ENCODE measurements at places on chromosomes 5 and 9.

- no peak for DNase-seq
Measured at GRCh38 chr9:26129217-26129616, 451.0 kb upstream of the TUSC1 start.

- DNase-seq: no peak
Measured at GRCh38 chr5:171992813-171993212, 13.6 kb downstream of the FBXW11 start.

GRCh38 chr9:121946465-121946864 is 146.6 kb downstream of the TTLL11 start:
- DNase-seq: no peak

DNA sequence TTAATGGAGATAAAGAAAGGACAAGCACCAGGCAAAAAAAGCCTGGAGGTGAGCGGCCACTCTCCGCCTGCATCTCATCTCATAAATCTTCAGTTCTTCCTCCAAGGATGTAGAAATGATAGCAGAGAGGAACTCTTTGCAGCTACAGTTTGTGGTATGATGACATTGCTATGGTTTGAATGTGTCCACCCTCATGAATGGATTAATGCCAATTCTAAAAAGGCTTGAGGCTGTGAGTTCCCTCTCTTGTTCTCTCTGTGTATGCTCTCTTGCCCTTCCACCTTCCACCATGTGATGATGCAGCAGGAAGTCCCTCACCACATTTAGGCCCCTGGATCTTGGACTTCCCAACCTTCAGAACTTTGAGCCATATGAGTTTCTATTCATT is 126.4 kb downstream of the SPOCK1 start:
- no peak for DNase-seq

- DNase-seq: no peak
Measured at GRCh38 chr5:75202935-75203334, 33.7 kb downstream of the ANKRD31 start.

DNA sequence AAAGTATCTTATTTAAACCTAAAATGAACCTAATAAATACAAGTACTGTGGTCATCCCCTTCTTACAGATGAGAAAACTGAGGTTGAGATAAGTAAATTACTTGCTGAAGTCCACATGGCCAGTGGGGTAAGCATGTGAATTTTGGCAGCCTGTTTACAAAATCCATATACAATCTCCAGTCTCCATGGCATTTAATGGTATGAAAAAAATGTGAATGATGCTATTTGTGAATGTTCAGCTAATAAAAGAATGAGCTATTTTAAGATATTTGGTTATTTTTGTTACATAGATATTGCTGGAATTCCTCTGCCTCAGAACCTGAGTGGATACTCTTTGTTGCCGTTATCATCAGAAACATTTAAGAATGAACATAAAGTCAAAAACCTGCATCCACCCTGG is 19.3 kb upstream of the GPR150 start:
- no peak for DNase-seq

GRCh38 chr5:35066260-35066795 is 18.6 kb upstream of the AGXT2 start:
- no peak for DNase-seq

- DNase-seq: no peak
Measured at GRCh38 chr5:120124961-120125360, 339.1 kb upstream of the PRR16 start.

DNA sequence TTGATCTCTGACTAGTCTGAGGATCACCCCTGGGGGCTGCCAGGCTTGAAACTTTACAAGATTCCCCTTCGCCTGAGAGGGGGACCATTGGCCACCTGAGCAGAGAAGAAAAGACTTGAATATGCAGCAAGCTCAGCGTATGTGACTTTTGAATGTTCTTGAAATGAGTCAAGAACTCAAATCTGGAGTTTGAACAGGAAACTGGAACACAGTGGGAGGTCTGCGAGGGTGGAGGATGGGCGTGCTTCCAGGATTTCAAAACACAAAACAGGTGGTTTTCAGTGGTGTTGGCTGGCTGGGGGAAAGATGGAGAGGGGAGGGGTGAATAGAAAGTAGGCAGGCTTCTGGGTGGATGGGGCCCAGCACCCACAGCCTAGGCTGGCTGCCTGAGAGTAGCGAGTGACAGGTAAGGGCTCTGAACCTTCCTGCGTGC is 40.6 kb downstream of the TMEM174 start:
- no peak for DNase-seq

GRCh38 chr5:87185838-87186237 is 81.8 kb upstream of the RASA1 start:
- no peak for DNase-seq

- DNase-seq: no peak
Measured at GRCh38 chr5:23028445-23029021, 175.4 kb upstream of the CDH12 start.

GRCh38 chr5:168106008-168106761 is 185.3 kb upstream of the WWC1 start:
- DNase-seq: no peak

- no peak for DNase-seq
Measured at GRCh38 chr5:111673891-111674626, 82.9 kb downstream of the NREP start.

DNA sequence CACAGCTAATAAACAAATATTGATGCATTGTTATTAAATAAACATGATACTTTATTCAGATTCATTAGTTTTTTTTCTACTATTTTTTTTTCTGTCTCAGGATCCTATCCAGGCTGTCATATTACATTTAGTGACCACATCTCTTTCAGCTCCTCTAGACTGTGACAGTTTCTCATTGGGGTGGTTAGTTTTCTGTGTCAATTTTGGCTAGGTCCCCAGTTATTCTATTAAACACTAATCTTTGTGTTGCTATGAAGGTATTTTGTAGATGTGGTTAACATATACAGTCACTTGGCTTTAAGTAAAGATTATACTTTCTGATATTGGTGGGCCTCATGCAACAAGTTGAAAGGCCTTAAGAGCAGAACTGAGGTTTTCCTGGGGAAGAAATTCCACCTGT is 563.0 kb downstream of the LRRC70 start:
- no peak for DNase-seq

DNA sequence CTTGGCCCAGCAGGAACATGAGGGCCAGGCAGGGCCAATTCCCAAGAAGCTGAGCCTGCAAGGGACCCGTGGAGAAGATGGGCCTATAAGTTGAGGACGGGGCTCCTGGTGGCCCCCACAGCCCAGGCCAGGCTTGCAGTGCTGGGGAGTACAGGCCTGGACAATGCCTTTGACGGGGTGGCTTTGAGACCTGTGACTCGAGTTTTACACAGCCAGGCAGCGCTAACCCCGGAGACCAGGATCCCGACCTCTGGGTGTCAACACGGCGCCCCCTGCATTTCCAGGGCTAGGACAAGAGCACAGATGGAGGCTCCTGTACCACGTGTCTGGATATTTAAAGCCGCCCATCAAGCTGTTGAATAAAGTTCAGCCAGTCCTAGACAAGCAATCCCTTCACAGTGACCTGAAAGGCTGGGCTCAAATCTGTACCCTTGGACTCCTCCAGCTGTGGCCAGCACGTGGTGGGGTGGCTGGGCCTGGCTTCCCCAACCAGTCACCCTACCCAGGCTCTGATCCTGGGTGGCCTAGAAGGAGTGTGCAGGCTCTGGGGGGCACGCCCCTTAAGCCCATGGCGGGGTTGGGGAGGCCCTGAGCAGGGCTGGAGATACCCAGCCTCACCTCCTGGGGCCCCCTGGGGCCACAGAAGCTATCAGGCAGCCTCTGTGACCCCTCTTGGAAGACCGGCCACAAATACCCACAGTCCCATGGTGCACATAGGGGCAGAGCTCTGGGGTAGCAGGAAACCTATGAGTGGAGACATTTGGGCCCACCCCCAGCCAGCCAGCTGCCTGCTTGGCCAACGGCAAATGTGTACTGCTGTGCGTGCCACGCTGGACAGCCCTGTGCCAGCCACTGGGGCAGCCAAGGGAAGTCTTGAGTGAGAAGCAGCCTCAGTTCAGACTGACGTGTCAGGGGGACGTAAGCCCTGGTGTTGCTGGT is 88.7 kb downstream of the NTNG2 start:
- DNase-seq: no peak

DNA sequence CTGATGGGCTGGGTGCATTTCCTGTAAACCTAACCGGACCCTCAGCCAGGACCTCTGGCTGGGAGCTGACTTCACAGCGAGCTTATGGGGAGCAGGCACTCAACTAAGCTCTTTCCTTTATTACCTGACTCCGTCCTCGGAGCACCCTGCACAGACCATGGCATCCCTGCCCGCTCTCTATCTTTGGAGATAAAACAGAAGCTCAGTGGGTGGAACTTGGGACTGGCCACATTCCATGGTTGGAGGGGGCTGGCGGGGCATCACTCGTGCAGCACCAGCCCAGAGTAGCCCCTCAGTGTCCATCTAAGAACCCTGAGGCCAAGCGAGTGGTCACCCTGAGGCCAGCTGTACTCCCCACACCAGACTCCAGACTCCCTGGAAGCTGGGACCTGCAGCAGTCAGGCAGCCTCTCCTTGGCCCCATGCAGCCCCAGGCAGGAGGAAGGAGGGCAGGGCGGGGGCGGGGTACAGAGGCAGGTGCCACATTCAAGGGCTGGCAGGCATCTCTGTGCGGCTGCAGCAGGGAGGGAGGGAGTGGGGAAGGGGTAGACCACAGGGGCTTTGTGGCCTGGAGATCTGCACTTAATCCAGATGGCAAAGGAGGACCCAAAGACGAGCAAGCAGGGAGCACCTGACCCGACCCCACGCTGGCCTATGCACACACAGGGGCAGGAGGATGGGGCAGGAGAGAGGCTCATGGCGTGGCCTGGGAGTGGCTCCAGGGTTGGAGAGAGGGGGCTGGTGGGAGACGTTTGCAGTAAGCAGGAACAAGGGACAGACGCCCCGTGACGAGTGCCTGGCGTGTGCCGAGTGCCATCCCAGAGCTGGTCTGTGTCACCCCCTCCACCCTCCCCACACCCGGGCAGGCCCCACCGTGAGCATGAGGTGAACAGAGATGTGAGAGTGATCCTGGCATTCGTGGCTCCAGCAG is 26.1 kb downstream of the GLT6D1 start:
- no peak for DNase-seq

GRCh38 chr9:78213712-78214111 is 22.2 kb upstream of the CEP78 start:
- DNase-seq: no peak

DNA sequence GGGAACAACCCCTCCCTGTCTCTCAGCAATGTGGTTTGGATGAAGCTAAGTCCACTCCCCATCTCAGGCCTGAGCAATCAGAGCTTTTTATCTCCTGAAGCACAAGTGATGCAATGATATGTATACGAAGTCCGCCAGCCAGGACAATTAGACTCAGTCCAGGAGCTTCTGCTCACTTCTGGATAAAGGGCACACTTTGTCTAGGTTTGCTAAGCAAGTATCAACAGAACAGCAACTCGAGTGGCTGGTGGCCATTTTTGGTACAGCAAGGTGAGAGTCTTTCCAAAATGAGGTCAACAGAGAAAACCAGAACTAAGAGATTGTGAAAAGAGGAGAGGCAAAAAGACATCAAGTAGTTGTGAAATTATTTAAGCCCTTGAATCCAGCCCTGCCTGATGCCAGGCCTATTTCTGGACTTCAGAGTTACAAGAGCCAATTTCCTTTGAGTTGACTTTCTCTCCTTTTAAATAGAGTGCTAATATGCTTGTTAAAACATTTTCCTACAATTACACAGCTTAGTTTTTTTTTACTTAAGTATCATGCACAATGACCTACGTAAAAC is 8.2 kb downstream of the NDUFA8 start:
- DNase-seq: no peak

- no peak for DNase-seq
Measured at GRCh38 chr9:4879115-4879558, 86.4 kb downstream of the RCL1 start.

GRCh38 chr5:106303911-106304310 is 1366.8 kb downstream of the EFNA5 start:
- DNase-seq: no peak

DNA sequence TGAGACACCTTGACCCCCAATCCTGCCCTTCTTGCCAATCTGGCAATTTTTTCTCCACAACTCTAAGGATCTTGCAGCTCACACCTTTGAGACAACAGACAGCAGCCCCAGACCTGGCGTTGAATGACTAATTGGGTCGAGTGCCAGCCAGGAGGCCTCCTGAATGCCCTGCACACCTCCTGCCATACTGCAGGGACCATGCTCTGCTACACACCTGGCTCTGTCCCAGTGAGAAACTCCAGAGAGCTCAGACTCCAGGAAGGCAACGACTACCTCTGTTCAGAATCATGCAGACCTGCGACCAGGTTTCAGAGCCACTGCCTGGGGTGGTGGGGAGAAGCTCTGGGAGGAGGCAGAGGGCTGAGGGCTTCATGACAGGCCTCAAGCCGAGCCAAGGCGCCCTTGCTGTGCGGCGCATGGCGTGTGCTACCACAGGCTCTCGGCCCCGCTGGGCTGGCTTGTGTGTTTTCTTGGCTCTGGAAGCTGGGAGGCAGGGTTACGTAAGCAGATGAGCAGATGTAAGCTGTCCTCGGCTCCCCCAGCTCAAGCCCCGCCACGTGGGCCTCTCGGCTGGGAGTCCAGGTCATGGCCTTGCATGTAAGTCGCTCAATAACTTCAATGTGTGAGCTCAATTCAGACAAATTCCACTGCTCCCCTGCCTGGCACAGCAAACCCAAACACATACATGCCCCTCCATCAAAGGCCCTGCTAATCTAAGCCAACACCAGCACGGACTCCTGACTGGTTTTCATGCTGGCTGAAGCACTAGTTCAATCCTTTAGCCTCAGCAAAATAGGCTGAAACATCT is 27.5 kb downstream of the B4GALT1 start:
- no peak for DNase-seq

All from activated naive CD4-positive, alpha-beta T cell treated with anti-CD3 and anti-CD28 coated beads, Interleukin-2, amount 50 U/mL, for 72 hours (primary cell).